ENCODE measurements at places on chromosomes 16 and 17.

DNA sequence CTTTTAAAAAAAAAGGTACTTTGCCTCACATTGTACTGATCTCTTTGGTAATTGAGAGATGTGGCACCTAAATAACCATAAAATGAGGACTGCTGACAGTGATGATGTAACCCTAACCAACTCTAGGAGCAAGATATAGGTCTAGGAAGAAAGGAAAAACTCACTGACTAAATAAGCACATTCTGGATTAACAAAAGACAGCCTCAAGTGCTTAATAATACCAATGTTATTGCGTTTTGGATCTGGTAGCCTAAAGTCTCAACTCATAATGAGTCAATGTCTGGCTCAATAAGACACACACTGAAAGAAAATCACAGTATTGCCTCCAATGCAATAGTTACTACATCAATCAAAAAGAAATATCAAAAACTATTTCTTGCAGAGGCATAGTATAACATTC lies 3.0 kb downstream of the ERN1 start:
- no peak for DNase-seq

DNA sequence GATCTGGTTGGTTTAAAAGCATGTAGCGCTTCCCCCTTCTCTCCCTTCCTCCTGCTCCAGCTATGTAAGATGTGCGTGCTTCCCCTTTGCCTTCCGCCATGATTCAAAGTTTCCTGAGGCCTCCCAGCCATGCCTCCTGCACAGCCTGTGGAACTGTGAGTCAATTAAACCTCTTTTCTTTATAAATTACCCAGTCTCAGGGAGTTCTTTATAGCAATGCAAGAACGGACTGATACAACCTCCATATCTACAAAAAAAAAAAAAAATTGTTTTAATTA lies 16.6 kb upstream of the PDXDC1 start:
- no peak for DNase-seq

GRCh38 chr16:54317101-54317611 lies 30.6 kb upstream of the IRX3 start:
- no peak for DNase-seq

DNA sequence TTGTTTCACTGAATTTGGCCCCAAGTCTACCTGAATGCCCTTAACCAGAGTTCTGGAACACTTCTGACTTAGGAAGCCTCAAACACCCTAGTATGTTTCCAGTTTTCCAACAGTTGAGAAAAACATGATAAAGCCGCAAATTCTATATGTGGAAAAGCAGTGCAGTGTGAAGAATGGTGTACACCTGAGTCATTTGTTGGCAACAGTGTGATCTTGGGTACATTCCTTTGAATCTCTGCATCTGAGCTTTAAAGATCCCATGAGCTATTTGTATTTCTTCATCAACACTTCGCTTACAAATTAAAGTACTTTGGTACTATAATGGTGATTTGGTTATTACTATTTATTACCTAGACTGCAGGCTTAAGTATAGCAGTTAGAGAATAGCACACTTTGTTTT lies 93.6 kb upstream of the TBX2 start:
- DNase-seq, result no peak

DNA sequence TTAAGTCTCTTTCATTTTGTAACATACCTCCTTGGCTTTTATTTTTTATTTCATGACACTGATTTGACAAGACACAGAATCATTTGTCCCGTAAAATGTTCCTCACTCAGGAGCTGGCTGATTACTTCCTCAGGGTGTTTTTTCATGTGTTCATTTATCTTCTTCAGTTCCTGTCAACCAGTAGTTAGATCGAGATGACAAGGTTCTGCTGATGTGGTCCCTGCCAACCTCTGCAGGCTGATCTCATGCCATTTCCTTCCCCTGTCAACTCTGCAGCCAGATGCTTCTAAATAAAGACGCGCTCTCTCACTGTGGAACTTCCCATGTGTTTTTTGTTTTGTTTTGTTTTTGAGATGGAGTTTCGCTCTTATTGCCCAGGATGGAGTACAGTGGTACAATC lies 8.1 kb upstream of the CXCL16 start:
- no peak for DNase-seq

DNA sequence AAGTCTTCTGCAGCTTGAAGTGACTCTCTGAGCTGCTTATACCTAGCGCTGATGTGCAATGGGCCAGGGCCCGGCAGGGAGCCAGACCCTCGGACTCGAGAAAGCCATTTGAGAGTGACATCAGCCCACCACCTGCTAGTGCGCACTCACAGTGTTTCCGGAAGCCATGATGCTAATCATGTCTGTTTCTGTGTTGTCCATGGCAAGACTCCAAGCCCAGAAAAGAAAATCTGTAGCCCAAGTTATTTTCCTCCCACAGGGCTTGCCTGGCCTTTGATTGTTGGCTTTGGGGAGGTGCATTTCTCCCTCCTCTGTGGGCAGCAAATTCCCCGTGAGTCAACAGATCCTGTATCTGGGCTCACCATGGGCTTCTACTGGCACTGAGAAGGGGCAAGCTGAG lies 1.8 kb upstream of the CDRT4 start:
- no peak for DNase-seq

GRCh38 chr17:32498391-32498790 lies 11.6 kb downstream of the CDK5R1 start:
- DNase-seq, result peak; percentile 46

GRCh38 chr17:47281216-47281615 lies 27.6 kb downstream of the ITGB3 start:
- DNase-seq, result no peak

GRCh38 chr16:53822936-53823529 lies 119.1 kb downstream of the FTO start:
- DNase-seq, result no peak

DNA sequence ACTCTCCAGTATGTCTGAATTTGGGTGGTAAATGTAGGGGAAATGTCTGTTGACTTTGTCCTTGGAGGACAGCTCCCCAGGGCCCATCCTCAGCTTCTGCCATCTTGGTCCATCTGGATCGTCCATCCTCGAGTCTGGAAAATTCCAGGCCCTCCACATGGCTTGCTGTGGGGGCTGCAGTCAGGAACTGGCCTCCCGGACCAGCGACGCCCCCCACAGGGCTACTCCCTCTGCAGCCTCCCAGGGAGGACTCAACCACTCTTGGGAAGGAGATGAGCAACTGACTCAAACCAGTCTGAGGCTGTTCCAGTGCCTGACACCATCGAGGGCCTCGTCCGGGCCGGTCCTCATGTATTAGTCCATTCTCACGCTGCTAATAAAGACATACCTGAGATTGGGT lies 5.5 kb upstream of the ZG16B start:
- DNase-seq, result no peak

DNA sequence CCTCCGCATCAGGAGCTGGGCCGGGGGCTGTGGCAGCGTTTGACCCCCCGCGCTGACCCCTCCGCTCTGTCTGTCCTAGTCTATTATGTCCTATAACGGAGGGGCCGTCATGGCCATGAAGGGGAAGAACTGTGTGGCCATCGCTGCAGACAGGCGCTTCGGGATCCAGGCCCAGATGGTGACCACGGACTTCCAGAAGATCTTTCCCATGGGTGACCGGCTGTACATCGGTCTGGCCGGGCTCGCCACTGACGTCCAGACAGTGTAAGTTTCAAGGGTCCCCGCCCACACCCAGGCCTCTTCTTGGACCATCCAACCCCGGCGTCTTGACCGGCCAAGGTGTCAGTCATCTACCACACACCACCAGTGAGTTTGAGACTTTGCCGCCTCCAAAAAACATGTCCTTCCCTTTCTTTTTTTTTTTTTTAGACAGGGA lies 548 bp downstream of the PSMB3 start:
- no peak for DNase-seq

DNA sequence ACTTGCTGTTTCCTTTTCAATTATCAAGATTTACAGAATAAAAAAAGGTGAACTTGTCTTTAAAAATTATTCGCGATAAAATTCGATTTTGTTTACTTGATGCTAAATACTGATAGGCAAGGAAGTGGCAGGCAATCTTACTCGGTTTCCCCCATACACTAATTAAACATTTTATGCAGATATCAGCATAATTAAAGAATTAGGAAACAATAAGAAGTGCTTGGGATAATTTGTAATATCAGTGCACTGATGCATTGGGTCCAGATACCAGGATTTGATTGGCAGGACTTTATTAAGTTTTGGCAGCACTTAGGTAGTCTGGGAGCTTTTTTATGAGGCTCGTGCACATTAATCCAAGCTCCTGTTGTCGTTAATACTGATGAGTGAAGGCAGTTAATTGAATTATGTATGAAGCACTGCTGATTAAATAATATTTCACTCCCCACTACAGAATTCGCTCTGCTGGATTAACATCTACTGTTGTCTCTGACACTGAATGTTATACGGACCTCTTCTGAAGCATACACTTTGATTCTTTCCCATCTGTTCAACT lies 165.6 kb downstream of the CA10 start:
- no peak for DNase-seq

DNA sequence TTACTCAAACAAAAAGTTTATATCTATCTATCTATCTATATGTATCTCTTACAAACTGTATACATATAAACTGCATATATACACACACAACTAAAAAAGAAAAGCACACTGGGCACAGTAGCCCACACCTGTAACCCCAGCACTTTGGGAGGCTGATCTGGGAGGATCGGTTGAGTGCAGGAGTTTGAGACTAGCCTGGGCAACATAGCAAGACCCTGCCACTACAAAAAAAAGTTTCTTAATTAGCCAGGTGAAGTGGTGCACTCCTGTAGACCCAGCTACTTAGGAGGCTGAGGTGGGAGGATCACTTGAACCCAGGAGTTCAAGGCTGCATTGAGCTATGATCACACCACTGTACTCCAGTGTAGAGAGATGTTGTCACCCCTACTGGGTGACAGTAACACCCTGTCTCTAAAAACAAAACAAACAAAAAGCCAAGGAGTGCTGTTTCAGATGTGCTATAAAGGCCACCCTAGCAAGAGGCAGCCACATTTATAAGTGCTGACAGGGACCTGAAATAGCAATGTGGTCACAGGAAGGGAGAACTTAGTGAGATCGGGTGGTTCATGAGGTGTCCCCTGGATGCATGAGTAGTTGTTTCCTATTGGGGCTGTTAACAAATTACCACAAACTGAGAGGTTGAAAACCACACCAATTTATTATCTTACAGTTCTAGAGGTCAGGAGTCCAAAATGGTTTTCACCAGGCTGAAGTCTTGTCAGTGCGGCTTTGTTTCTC lies 4.8 kb downstream of the CD2BP2 start:
- no peak for DNase-seq

GRCh38 chr17:38616361-38616760 lies 10.6 kb upstream of the SRCIN1 start:
- no peak for DNase-seq

DNA sequence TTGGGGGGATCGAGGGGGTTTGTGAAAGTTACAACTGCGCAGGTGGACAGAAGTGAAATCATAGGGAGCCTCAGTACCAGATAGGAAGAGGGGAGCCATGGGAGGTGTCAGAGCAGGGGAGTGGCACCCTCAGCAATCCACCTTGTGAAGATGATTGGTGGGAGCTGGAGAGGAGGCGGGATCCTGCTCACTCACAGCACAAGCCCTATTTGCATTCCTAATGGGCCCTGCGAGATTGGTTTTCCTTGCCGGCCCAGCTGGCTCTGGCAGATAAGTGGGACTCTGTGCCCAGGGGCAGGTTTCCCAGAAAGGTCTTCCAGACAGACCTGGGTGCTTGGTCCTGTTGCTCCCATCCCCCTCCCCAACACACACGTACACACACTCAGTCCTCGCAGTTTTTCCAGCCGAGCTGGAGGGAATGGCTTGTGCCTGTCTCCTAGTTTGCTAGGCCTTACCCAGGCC lies 9.4 kb downstream of the WNT3 start:
- DNase-seq, result peak; percentile 83

GRCh38 chr17:20174588-20175265 lies 165.6 kb downstream of the SPECC1 start:
- DNase-seq, result no peak

DNA sequence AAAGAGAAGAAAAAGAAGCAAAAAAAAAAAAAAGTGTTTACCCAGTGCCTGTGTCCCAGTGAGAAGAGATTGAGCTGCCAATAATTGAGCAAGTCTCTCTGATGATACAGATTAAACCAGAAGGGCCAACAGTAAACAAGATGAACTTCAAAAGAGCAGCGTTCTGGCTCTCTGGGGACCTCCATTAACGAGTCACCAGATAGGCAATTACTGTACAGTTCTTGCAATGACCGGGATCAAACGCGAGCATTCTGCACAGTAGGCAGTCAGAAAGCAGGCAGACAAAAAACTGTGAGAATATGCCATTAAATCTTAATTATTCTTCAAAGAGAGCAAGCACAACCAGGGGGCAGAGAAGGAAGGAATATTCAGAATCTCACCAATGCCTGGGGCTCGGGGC lies 626.1 kb downstream of the TMEM114 start:
- no peak for DNase-seq

GRCh38 chr16:21953541-21953902 lies 361 bp downstream of the UQCRC2 start:
- DNase-seq, result no peak

- no peak for DNase-seq
Observed at GRCh38 chr16:75628351-75628750, 5.3 kb upstream of the ADAT1 start.

GRCh38 chr17:58969156-58969555 lies 137.5 kb downstream of the TRIM37 start:
- no peak for DNase-seq

GRCh38 chr17:43772877-43773648 lies 5.7 kb downstream of the DUSP3 start:
- no peak for DNase-seq

DNA sequence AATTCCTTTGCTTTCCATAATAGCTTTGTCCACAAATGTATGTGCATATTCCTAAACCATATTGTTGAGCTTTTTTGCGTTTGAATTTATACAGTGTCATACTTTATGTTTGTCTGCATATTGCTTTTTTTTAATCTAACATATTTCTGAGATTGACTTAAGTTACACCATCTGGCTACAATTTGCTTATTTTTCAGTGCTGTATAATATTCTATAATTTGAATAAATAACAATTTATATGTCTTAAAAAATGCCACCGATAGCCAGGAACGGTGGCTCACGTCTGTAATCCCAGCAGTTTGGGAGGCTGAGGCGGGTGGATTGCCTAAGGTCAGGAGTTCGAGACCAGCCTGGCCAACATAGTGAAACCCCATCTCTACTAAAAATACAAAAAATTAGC lies 1.5 kb upstream of the PIMREG start:
- DNase-seq, result no peak

GRCh38 chr17:6711681-6712057 lies 1.5 kb downstream of the SLC13A5 start:
- no peak for DNase-seq
